ENCODE measurements at places on chromosomes 4 and X.
A peak's percentile ranks its signal among the peaks of the same experiment; 100 is the strongest.

DNA sequence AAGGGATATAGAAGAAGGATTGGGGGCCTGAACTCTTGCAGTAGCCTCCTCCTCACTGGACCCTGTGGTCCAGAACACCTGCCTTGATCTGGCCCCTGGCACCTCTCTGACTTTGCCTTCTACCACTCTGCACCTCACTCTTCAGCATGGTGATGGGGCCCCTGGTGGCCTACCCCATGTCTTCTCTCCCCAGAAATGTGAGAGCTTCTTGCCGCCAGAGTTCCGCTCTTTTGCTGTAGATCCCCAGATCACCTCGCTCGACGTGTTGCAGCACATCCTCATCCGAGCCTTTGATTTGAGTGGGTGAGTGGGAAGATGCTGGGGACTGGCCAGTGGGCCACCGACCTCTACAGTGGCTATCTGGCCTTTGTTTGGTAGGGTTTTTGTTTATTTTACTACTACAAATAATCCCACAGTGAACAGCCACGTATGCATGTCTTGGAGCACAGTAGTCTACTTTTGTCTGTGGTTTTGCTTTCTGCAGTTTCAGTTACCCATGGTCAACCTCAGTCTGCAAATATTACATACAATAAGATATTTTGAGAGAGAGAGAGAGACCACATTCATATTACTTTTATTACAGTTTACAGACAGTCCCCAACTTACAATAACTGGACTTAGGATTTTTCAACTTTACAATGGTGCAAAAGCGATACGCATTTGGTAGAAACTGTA, 1.8 kb downstream of the TBC1D25 start:
- no peak for DNase-seq

GRCh38 chrX:25597551-25597950, 540.6 kb upstream of the MAGEB18 start:
- no peak for DNase-seq

- DNase-seq, result peak; percentile 52
These were observed 126.6 kb downstream of the ASB9 start for GRCh38 chrX:15143050-15143824.

GRCh38 chr4:76307660-76308014, 1.1 kb downstream of the STBD1 start:
- DNase-seq, result no peak

DNA sequence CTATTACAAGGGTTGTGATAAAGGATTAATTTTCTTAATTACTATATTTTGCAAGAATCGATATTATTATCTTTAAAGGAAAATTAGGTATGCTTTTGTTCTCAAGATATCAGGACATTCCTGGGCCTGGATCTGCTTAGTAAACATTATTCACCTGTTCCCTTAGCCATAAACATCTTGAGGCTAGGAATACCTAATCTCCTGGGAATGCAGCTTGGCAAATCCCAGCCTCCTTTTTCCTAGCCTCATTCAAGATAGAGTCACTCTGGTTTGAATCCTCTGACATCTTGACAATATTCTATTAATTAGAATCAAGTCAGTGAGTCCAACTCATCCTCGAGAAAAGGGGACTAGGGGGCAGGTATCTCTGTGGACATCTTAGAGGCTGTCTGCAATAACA, 327.1 kb downstream of the STIM2 start:
- DNase-seq, result no peak

GRCh38 chrX:38929966-38930421, 128.7 kb downstream of the MID1IP1 start:
- DNase-seq, result no peak

- DNase-seq, result no peak
These were observed 24.2 kb upstream of the SLC2A9 start for GRCh38 chr4:10045481-10045880.

- no peak for DNase-seq
These were observed 10.1 kb upstream of the NKX1-1 start for GRCh38 chr4:1416051-1416947.

DNA sequence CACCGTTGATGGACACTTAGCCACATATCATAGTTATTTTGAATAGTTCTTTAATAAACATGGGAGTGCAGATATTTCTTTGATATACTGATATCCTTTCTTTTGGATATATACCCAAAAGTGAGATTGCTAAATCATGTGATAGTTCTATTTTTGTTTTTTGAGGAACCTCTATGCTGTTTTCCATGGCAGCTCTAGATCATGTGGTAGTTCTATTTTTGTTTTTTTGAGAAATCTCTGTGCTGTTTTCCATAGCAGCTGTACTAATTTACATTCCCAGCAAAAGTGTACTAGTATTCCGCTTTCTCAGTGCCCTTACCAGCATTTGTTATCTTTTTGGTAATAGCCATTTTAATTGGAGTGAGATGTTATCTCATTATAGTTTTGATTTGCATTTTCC, 3.6 kb downstream of the SH3BGRL start:
- DNase-seq, result no peak

- no peak for DNase-seq
These were observed 27.6 kb downstream of the CLNK start for GRCh38 chr4:10656988-10657387.

- DNase-seq, result no peak
These were observed 207.0 kb downstream of the IDS start for GRCh38 chrX:149298111-149298510.

DNA sequence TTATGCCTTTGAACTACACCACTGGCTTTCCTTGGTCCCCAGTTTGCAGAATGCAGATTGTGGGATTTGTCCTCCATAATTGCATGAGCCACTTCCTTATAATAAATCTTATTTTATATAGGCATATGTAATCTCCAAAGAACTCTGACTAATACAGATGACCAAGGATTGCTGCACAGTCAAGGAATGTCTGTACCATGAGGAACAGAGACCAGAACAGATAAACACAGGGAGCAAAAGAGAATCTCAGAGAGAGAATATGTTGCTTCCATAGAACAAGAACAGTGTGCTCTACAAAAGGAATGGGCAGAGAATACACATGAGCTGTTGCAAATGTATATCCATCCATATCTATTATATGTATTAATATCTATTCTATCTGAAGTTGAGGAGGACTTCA, 111.1 kb downstream of the ADRA2C start:
- DNase-seq, result no peak

- no peak for DNase-seq
These were observed 99.3 kb upstream of the PRKG2 start for GRCh38 chr4:81314196-81314896.

GRCh38 chr4:183106839-183107238, 7.8 kb downstream of the WWC2 start:
- DNase-seq, result no peak

- DNase-seq, result no peak
These were observed 11.0 kb downstream of the NUDT9 start for GRCh38 chr4:87433342-87433741.

DNA sequence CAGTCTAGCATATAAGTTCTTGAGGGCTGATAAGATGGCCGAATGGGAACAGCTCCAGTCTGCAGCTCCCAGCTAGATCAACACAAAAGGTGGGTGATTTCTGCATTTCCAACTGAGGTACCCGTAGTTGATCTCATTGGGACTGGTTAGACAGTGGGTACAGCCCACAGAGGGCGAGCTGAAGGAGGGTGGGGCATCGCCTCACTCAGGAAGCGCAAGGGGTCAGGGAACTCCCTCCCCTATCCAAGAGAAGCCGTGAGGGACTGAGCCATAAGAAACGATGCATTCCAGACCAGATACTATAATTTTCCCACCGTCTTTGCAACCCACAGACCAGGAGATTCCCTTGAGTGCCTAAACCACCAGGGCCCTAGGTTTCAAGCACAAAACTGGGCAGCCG, 109.0 kb downstream of the RPS6KA6 start:
- DNase-seq, result no peak

GRCh38 chrX:1518512-1518911, 18.5 kb downstream of the P2RY8 start:
- no peak for DNase-seq

DNA sequence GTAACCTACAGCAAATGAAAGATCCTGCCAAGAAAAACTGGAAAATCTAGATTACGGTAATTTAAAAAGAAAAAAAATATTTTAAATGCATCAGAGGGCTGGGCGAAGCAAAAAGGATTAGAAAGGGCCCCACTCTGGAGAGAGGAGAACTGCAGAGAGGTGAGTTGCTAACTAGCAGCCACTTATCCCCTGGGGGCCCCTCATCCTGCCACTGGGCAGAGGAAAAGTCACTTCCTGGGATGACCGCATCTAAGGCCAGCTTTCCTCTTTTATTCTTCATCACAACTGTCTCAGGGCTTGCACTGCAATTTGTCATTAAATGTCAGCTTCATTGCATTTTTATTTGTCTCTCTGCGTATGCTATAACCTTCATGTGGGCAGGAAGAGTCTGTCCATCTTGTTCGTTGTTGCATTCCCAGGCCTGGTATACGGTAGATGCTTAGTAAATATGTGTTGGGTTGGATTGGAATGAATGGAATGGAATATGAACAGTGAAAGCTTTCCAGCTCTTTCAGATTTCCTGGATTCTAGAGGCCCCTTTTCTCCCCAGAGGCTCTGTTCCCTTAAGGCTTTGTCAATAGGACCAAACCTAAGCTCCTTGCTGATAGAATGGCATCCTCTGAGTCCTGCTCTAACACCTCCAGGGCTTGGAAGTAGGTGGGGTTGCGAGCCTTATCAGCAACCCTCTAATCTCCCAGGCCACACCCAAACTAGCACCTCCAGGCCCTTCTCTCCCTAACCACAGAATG, 58.9 kb downstream of the TLR10 start:
- DNase-seq, result no peak

- no peak for DNase-seq
These were observed 10.0 kb downstream of the SLC2A9 start for GRCh38 chr4:10011277-10011676.

DNA sequence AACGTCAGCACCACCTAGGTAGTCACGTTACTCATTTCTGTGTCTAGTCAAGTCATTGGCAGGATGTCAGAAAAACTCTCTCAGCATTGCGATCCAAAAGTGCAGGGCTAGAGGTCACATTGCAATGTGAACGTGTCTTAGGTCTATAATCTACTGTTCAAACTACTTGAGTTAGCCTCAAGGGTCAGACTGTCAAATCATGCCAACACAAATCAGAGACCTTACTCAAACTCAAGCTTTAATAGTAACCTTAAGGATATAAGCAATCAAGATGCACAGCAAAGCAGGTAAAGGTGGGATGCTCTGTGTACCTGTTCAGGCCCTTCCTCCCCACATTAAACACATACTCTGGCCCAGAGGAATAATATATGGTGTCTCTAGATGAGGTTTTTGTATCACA, 114.4 kb upstream of the NOCT start:
- no peak for DNase-seq

- DNase-seq, result no peak
These were observed 205.0 kb upstream of the RPL34 start for GRCh38 chr4:108415389-108415788.

DNA sequence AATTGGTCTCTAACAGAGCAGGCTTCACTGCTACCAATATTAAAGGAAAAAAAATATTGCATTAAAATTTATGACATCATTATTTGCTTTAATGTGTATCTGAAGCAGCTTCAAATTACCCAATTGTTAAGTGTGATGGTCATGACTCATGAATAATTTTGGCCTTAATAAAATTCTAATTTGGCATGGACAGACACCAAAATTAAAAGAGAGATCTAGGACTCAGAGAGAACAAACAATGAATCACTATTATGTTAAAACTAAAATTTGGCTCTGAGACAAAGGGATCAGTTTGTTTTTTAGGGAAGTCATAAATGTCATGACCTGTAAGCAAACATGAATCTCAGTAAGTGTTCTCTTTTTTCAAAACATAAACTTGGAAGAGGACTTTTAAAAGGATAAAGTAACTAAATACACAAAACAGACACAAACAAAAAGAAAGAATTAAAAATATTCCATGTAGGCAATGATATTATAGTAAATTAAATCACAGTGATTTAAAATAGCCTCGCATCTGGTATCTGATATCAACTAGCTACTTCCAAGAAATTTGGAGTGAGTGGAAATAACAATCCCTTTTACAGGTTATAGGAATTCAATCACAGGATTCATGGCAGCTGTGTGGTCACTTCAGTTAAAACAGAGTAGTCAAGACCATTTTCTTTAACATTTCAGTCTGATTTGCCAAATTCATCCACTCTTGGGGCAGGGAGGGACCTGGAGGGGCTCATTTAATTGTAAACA, 11.6 kb downstream of the VEGFC start:
- no peak for DNase-seq

- no peak for DNase-seq
These were observed 34.6 kb upstream of the WDR1 start for GRCh38 chr4:10151182-10151581.

GRCh38 chrX:47224266-47224895, 5.9 kb downstream of the CDK16 start:
- no peak for DNase-seq

DNA sequence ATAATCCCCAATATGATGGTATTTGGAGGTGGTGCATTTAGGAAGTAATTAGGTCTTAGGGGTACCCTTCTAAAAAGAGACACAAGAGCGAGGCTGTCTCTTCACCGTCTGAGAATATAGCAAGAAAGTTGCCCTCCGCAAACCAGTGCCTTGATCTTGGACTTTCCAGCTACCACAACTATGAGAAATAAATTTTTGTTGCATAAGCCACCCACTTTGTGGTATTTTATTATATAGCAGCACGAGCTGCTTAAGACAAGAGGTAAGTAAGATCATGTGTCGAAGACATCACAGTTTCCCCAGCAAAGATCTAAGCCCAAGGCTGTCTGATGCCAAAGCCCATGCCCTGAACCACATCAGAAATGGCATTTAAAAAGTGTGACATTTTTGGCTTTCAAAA, 9.6 kb upstream of the EXOSC9 start:
- no peak for DNase-seq

GRCh38 chr4:69775321-69775867, 15.0 kb upstream of the SULT1B1 start:
- no peak for DNase-seq

DNA sequence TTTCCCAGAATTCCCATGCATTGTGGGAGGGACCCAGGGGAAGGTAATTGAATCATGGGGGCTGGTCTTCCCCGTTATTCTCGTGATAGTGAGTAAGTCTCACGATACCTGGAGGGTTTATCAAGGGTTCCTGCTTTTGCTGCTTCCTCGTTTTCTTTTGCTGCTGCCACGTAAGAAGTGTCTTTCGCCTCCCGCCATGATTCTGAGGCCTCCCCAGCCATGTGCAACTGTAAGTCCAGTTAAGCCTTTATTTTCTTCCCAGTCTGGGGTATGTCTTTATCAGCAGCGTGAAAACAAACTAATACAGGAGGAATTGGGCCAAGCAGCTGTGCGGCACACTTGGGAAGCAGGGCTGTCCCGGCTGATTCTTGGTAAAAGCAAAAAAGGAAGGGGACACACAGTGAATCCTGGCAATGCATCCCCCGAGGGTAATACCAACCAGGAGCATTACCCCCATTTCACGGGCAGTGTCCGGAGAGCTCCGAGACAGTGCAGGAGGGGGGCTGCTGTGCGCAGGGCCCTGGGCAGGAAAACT, 185.7 kb downstream of the AFAP1 start:
- no peak for DNase-seq

GRCh38 chr4:60953826-60954225, 246.3 kb upstream of the ADGRL3 start:
- DNase-seq, result no peak

Data from activated CD4-positive, alpha-beta memory T cell treated with anti-CD3 and anti-CD28 coated beads, Interleukin-2, amount 10 ng/mL, durations not matched to agents 7 days and 5 days (primary cell).